Ammon's horn (tissue), 1 donor: ENCODE measurements at places on chromosomes 6 and 20.

GRCh38 chr6:35396991-35397390, 54.6 kb downstream of the PPARD start:
- no peak for DNase-seq

GRCh38 chr6:106134906-106135634, 48.9 kb downstream of the PRDM1 start:
- no peak for DNase-seq

DNA sequence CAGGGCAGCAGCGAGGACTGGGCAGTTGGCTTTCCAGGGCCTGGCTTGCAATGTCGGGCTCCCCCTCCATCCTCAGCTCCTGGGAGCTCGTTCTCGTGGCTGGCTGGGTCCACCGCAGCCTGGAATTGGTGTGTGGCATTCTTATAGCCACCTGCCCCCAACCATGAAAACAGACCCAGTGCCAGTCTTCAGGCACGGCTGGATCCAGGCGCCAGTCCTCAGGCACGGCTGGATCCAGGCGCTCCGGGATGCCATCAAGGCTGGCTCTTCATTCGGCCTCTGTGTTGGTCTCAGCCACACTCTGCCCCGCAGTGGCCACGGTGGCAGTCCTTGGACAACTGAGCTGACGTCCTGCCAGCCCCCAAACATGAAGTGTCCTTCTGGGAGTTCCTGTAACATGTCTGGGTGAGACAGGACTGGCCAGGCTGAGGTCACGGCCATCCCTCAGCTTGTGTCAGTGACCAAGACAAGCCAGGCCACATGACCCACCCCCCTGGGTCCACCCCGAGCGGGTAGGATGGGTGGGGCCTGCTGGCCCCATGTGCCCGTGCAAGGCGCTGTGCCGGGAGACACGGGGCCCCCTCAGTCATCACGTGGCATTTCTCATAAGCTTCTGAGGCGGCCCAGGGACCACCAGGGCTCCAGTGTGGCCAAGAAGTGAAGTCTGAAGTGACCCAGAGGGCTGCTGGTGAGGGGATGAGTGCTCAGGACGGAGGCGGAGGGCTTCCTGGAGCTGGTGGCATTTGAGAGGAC, 99.0 kb downstream of the TAF4 start:
- DNase-seq, result no peak

DNA sequence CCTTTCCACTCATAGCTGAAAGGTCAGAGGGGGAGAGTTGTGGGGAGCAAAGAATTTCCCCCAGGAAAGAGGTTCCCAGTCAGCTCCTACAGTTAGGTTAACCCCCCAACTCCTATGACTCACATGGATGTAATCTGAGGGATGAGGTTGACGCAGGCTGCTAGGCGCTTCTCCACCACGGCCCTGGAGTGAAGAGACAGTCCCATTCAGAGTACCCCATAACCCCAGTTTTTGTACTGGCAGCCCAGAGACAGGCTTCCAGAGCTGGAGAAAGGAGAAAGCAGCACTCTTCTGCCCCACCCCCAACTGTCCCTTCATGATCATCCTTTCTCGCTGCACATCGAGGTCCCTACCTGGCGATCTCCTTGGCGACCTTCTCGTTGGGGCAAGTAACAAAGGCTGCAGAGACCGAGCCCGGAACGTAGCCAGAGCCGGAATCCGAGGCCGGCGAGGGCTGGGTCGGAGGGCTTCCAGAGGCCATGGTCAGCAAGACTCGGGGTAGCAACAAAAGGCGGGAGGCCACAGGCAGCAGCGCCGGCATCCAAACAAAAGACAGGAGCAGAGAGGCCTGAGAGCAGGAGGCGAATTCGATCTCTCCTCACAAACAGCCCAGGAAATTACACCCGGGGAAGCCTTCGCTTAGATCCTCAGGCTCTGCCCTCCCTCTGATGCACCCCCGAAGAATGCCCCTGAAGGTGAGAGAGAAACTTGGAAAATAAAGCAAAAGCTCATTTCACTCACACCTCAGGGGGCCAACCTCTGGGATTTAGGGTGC, 592 bp downstream of the CUTA start:
- no peak for DNase-seq

GRCh38 chr20:44866703-44867335, 18.7 kb upstream of the YWHAB start:
- DNase-seq, result no peak

DNA sequence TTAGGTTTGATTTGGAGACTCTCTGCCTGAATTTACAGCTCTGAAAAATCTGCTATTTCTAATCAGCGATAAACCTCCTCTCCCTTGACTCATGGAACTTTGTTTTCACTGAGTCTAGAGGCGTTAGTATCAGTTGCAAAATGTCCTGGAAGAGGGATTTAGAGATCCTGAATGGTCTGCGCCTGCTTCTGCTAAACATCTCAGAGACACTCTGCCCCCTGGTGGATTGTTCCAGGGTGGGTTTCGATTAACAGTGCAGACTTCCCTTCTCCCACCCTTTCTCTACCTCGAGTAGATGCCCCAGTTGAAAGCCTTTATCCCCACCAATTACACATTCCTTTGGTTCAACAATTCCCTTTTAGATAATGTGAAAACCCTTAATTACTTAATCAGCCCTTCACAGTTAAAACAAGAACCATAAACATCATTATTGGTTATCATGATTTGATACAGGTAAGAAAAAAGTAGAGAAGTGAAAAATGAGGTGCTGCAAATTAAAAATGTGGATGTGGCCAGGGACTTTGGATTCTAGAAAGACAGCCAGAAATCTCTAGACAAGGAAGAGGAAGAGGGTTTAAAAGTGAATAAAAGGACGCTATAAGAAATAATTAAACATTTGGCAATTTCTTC, 5.5 kb downstream of the HTR1B start:
- DNase-seq, result peak; percentile 72

DNA sequence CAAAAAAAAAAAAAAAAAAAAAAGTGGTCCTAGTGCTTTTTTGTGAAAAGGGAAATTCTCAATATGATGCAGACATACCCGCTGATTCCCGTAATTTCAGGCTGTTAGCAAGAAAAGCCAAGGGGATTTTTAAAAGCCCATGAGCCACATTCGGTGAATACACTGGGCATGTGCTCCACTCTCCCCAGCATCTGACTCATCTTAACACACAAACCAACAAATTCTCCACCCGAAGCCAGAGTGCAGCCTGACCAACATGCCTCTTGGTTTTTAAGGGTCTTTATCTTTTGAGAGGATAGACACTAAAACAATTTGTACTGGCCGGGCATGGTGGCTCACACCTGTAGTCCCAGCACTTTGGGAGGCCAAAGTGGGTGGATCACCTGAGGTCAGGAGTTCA, 45.5 kb upstream of the CD83 start:
- DNase-seq, result no peak

DNA sequence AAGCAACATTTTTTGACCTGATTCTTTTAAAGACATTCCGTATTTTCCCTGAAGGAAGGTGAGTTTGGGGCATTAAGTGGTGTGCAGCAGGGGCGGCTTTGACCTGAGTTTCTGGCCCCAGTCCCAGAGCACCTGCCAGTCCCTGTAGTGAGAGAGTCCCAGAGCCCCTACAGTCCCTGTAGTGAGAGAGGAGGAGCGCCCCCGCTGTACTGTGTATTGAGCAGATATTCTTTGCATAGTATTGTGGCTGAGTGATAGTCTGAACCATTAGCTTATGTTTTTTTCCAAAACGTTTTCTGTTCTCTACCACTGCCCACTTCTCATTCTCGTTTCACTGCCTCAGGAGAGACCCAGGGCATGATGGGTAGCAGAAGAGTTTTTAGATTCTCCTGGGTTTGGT, 17.2 kb upstream of the SH3BGRL2 start:
- DNase-seq, result no peak

- no peak for DNase-seq
These were observed 64.0 kb downstream of the RSPO3 start for GRCh38 chr6:127182501-127182900.

GRCh38 chr6:157438611-157439111, 57.7 kb downstream of the ZDHHC14 start:
- DNase-seq, result no peak

DNA sequence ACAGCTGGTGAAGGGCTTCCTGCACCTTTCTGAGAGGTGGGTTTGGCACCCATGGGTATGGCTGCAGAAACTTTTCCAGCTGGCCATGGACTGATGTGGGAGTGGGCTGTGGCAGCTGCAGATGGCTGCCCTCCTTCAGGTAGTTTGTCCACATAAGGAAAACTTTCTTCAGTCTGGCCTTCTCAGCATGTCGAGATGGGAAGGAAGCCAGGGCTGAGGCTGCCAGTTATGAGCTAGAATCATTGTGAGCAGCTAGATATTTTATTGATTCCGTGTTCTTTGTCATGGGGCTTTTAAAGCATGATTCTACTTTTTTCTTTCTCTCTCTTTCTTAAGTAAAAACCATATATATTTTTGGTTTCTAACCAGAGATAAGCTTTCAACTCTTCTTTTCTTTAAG, 16.6 kb downstream of the NKX2-4 start:
- no peak for DNase-seq

- DNase-seq, result no peak
These were observed 43.1 kb downstream of the PANK2 start for GRCh38 chr20:3932277-3932676.

- DNase-seq, result peak; percentile 89
These were observed 21.4 kb downstream of the ARFGEF3 start for GRCh38 chr6:138182939-138183789.

GRCh38 chr6:142906945-142907470, 38.0 kb downstream of the HIVEP2 start:
- no peak for DNase-seq

- peak; percentile 30 for DNase-seq
These were observed 2.3 kb upstream of the ADGRB3 start for GRCh38 chr6:68632734-68633133.

- no peak for DNase-seq
These were observed 106.3 kb downstream of the BCAS1 start for GRCh38 chr20:53964067-53964466.

DNA sequence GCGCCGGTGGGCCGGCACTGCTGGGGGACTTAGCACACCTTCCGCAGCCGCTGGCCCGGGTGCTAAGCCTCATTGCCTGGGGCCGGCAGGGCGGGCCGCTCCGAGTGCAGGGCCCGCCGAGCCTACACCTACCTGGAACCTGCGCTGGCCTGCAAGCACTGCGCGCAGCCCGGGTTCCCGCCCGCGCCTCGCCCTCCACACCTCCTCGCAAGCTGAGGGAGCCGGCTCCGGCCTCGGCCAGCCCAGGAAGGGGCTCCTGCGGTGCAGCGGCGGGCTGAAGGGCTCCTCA, 10.7 kb upstream of the MPC1 start:
- no peak for DNase-seq

DNA sequence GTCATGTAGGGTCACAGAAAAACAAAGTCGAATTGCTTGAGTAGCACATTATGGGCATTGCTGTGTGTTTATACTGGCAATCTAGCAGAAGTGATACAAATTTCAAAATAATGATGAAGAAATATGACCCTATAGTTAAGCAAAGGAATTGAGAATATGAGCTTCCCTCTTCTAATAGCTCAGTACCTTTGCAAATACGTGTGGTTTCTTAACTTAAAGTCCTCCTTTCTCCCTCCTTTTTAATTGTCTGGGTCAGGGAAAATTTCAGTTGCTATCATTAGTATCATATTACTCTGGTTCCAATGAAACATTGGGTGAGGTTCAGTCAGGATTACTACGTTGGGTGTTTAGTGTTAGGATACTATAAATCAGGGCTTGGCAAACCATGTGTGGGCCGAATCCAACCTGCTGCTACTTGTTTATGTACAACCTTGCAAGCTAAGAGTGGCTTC, 166.8 kb upstream of the CARMIL1 start:
- DNase-seq, result no peak

DNA sequence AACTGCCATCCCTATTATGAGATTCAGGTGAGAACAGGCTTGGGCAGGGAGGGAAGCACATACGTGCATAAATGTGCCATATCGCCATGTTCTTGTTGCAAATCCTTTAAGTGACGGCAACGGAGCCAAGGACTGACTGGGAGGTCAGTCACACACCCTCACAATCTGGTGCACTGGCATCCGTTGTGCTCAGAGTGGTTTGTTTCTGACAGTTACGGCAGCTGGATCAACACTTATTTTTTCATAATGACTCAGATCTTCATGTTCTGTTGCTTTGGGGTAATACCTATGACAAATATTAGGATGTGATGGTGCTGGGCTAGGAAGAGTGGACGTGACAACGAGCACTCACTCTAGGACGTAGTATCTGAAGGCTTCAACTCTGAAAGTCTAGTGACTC, 56.2 kb upstream of the PREP start:
- no peak for DNase-seq

DNA sequence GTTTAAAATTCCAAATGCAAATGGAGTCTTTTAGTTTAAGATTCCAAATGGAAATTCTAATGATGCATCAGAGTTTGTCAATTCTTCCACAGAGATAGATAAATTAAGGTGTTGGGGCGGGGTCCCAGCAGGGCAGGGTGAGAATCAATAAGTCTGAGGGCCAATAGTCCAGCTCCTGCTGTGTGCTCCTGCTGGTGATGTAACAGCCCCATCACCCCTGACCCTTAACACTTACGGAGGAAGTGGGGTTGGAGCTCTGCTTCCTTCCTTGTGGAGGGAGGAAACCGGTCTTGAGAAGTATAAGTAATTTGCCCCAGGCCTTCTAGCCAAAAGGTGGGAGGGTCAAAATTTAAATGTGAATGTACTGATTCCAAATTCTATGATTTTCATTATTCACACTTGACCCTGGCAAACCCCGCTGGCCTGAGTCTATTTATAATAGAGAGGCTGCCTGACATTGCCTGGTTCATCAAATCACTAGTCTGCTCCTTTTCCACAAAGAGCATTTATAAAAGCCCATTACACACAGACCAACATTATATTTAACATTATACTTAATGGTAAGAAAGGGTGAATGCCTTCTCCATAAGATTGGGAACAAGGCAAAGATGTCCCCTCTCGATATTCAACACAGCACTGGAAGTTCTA, 17.2 kb downstream of the ZBTB2 start:
- DNase-seq, result no peak

- DNase-seq, result peak; percentile 64
These were observed 369.0 kb downstream of the THBS2 start for GRCh38 chr6:168884646-168885086.

DNA sequence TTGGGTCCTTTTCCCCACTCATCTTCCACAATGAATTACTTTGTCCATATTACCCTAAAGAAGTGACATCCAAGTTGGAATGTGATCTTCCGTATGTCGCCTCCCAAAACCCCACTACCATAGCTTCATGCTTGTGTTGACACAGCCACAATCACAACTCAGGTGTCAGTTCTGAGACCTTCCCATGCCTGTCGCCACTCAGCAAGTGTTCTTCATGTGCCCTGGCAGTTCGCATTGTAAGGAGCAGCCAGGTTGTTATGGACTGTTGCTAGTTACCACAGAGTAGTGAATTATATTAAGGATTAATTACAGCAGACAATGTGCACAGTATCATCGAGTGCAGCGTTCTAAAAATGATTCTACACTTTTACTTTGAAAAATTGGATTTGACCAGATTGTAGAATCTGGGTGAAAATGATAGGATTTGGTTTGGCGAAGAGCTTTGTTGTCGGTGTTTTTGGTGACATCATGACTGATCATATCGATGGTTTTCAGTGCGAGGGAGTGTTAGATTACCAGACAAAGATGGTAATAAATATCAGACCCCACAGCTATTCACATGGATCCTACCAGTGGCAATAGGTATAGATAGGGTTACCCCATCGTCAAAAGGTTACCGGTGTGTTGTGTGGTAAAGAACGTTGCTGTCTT, 1.7 kb downstream of the PCMTD2 start:
- DNase-seq, result no peak
